ENCODE measurements at places on chromosomes 1 and 21. TPM values are rescaled to one million over a fixed set of nuclear protein-coding genes. Genes with fewer than 3 reads are reported as not detected.

DNA sequence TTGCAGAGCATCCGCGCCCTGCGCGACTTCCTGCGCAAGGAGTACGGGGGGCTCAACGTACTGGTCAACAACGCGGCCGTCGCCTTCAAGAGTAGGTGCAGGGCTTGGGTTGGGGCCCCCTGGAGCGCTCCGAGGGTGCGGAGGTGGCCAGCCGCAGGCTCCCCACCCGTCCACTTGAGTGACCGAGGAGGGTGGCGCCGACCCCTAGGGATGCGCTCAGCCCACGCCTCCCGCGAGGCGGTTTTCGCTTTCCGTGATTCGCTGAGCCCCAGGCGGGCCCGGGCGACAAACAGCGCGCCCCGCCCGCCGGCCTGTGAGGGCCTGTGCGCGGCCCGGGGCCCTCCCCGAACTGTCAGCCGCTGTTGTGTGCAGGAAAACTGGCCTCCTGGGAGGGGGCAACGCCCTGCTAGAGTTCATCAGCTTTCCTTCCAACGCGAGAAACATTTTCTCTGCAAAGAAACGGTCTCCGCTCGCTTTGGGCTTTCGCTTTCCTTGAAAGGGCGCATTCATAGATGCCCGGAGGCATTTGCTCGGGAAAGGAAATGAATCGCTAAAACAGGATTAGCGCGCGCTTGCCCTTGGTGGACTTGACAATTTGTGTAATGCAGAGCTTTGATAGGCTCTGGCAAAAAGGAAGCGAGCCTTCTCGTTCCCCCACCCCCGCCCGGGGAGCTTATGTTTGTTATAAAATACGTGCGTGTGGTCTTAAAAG lies 668 bp downstream of the CBR3 start:
- no peaks in the 10 kb centered on the region for H3K27me3 ChIP-seq
- H3K27ac ChIP-seq, result peak overlapping the region; percentile 88
- peak overlapping the region; percentile 92 for H3K4me3 ChIP-seq

- no peak overlapping the region for H3K27ac ChIP-seq
- H3K36me3 ChIP-seq, result no peaks in the 10 kb centered on the region
- peaks cover 27% of the 10 kb centered on the region for H3K27me3 ChIP-seq
- no peak overlapping the region for H3K4me3 ChIP-seq
- H3K4me1 ChIP-seq, result peaks cover 6% of the 10 kb centered on the region
Observed at GRCh38 chr1:119674111-119674526, 26.1 kb upstream of the ZNF697 start.

- H3K27me3 ChIP-seq, result no peaks in the 10 kb centered on the region
- peaks cover 36% of the 10 kb centered on the region for H3K36me3 ChIP-seq
- no peak for DNase-seq
- H3K4me1 ChIP-seq, result peaks cover 12% of the 10 kb centered on the region
- no peak overlapping the region for H3K4me3 ChIP-seq
- H3K27ac ChIP-seq, result no peak overlapping the region
Observed at GRCh38 chr1:232980355-232980978, 30.1 kb downstream of the NTPCR start.

GRCh38 chr1:172241540-172241939 lies 178.9 kb upstream of the C1orf105 start:
- H3K4me1 ChIP-seq, result no peaks in the 10 kb centered on the region
- no peak overlapping the region for H3K27ac ChIP-seq
- H3K27me3 ChIP-seq, result no peaks in the 10 kb centered on the region
- no peak for DNase-seq
- H3K36me3 ChIP-seq, result no peaks in the 10 kb centered on the region

DNA sequence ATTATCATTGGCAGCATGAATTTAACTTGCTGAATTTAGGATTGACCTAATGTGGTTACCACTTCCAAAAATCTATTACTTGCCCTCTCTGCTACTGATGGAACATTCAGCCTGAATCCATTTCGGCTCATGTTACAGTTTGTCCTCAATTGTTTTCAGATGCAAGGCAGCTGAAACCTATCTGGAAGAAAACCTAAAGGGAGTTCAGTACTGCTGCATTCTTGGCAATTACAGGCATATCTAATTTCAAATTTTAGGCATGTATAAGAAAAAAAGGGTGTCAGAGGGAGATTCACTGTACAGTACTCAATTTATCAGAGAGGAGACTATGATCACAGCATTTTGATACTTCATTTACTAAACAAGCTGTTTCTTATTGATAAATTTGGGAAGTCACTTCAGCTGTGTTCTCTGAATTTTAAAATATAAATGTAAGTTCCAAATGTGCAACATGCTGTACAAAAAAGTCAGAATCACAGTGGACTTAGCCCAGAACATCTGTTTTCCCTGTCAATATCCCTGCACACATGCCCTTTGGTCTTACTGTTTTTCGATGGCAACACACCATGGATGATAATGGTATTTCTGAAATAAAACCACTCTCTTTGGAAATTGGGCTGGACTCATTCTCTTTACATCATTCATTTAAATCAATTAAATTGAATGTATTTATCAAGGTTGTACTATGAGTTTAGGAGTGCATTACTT lies 651.6 kb upstream of the ADGRL4 start:
- H3K4me1 ChIP-seq, result no peaks in the 10 kb centered on the region
- no peak overlapping the region for H3K4me3 ChIP-seq
- H3K27ac ChIP-seq, result no peak overlapping the region
- H3K27me3 ChIP-seq, result no peaks in the 10 kb centered on the region

- no peak overlapping the region for H3K4me3 ChIP-seq
- H3K27me3 ChIP-seq, result no peaks in the 10 kb centered on the region
- no peaks in the 10 kb centered on the region for H3K36me3 ChIP-seq
- DNase-seq, result no peak
Observed at GRCh38 chr1:213397638-213398037, 346.6 kb downstream of the RPS6KC1 start.

DNA sequence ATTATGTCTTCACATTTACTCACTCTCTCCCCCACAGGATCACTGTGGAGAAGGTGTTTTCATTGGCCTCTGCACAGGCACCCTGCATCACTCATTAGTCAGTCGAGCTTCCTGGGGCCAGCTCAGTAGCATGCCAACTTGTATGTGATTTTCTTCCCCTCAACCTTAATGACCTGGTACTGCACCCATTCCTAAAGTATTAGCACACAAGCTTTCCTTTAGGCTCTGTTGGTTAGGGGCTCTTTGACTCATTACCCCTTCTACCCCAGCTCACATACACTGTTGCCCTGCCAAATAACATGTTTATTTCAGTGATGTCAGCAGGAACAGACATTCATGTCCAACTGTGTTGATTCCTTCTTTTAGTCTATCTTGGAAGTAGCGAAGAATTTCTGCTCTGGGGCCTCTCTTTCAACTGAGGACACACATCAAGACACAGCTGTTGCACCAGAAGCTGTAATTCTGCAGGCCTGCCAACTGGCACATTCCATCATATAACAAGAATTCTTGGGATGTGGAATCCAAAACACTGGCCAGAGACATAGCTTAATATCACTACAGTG lies 603.5 kb upstream of the ADAMTS5 start:
- no peak overlapping the region for H3K27ac ChIP-seq
- H3K4me3 ChIP-seq, result no peak overlapping the region
- H3K27me3 ChIP-seq, result no peaks in the 10 kb centered on the region
- H3K4me1 ChIP-seq, result no peaks in the 10 kb centered on the region
- no peak for DNase-seq

- peak overlapping the region; percentile 50 for H3K27ac ChIP-seq
- peaks cover 8% of the 10 kb centered on the region for H3K36me3 ChIP-seq
- DNase-seq, result no peak
- H3K27me3 ChIP-seq, result no peaks in the 10 kb centered on the region
- H3K4me1 ChIP-seq, result peaks cover 26% of the 10 kb centered on the region
- no peak overlapping the region for H3K4me3 ChIP-seq
Observed at GRCh38 chr1:147214325-147214724, 10.8 kb downstream of the FMO5 start.

- no peaks in the 10 kb centered on the region for H3K27me3 ChIP-seq
- peak overlapping the region; percentile 79 for H3K4me3 ChIP-seq
- no peak for DNase-seq
- H3K36me3 ChIP-seq, result peaks cover 28% of the 10 kb centered on the region
- peaks cover 97% of the 10 kb centered on the region for H3K4me1 ChIP-seq
- H3K27ac ChIP-seq, result peak overlapping the region; percentile 94
Observed at GRCh38 chr1:150567341-150567716, 12.1 kb downstream of the MCL1 start.

DNA sequence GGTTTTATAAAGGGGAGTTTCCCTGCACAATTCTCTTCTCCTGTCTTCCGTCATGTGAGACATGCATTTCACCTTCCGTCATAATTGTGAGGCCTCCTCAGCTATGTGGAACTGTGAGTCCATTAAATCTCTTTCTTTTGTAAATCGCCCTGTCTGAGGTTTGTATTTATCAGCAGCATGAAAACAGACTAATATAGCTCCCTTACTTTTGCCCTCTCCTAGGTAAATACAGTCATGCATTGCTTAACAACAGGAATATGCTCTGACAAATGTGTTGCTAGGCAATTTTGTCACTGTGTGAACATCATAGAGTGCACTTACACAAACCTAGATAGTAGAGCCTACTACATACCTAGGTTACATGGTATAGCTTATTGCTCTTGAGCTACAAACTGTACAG lies 616.8 kb downstream of the RWDD3 start:
- H3K4me1 ChIP-seq, result no peaks in the 10 kb centered on the region
- H3K36me3 ChIP-seq, result no peaks in the 10 kb centered on the region
- no peak overlapping the region for H3K4me3 ChIP-seq
- no peak for DNase-seq
- H3K27me3 ChIP-seq, result no peaks in the 10 kb centered on the region

The RHD gene
- total RNA-seq, result not detected

The FAM163A gene
- total RNA-seq, result not detected

The IBA57 gene
- 10.8 TPM for total RNA-seq

The TSACC gene
- total RNA-seq, result 0.44 TPM

Data from activated B cell treated with CpG ODN at 0.5 μM for 24 hours (primary cell).